NCI-H1930 (cell line): ENCODE measurements at places on chromosomes 6 and 20.

DNA sequence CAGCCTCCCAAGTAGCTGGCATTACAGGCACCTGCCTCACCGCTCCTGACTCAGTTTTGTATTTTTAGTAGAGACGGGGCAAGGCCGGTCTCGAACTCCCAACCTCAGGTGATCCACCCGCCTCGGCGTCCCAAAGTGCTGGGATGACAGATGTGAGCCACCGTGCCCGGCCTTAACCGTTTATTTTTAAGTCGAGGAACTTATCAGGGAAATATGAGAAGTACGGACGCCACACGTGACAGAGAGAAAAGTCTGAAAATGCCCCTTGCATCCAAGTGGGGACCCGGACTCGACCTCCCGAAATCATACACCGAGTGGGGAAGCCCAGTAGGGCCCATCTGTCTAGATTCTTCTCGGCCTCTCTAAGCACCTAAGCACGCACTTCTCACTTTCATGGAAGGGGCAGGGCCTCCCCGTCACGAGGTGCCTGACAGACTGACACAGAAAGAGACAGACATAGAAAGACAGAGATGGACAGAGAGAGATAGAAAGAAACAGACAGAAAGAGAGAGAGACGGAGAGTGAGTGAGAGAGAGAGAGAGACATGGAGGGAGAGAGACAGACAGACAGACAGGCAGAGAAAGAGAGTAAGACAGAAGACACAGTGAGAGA, 756.5 kb upstream of the DEFB115 start:
- no peak for DNase-seq

- no peak for DNase-seq
These were observed 91.0 kb downstream of the ANKEF1 start for GRCh38 chr20:10125757-10126156.

DNA sequence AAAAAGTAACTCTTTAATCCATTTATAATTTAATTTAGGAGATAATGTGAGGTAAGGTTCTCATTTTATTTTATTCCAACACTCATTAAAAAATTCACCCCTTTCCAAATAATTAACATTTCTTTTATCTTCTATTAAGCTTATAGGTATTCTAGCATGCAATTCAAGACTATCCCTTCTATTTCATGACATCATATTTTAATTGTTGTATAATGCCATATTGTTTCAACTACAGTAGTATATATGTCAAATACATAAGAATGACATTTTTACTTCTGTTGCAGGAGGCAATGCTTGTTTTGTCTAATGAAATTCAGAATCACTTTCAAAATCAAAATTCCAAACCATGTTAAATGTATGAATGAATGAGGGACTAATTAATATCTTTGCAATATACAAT, 76.2 kb downstream of the MAFB start:
- no peak for DNase-seq

GRCh38 chr6:169530752-169531123, 171.1 kb downstream of the WDR27 start:
- DNase-seq, result no peak

GRCh38 chr20:63241272-63241671, 5.6 kb downstream of the BIRC7 start:
- no peak for DNase-seq

DNA sequence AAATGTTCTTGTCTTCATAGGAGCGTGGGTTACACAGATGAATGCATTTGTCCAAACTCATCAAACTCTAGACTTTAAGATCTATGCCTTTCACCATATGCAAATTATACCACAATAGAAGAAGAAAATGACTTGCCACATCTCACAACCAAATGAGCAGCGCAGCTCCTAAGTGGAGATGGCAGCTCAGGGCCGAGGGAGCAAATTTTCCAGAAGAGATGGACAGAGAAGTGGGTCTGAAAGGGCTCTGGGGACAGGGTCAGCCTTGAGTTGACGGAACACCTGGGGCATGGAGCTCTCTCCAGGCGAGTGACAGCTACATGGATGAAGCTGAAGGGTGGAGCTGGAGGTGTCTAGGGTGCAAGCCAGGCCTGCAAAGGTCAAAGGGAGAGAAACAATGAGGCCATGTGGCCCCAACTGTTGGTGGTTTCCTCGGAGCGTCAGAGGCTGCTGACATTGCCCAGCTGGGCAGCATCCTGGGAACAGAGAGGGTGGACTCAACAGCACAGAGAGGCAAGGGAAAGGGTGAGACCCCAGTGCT, 228.3 kb downstream of the NRN1 start:
- no peak for DNase-seq

DNA sequence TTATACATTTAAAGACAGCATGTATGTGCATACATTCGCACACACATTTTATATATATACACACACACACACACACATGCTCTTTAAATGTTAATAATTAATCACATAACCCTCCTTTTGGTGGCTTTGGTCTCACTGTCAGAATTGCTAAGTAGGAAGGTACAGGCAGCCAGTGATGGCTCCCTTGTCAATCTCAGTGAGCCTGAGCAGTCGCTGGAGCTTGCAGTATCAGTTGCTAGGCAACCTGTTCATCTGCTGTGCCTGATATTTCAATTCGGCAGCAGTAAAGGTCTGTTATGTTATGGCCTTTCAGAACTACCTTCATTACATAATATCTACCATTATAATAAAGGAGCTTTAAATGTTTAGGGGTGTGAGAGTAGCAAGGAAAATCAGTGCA, 374.3 kb downstream of the LMBRD1 start:
- no peak for DNase-seq

GRCh38 chr20:39602649-39603048, 640.5 kb downstream of the DHX35 start:
- DNase-seq, result no peak

GRCh38 chr20:9994676-9995075, 40.1 kb upstream of the ANKEF1 start:
- no peak for DNase-seq

GRCh38 chr6:139149383-139149782, 14.5 kb downstream of the HECA start:
- DNase-seq, result no peak

DNA sequence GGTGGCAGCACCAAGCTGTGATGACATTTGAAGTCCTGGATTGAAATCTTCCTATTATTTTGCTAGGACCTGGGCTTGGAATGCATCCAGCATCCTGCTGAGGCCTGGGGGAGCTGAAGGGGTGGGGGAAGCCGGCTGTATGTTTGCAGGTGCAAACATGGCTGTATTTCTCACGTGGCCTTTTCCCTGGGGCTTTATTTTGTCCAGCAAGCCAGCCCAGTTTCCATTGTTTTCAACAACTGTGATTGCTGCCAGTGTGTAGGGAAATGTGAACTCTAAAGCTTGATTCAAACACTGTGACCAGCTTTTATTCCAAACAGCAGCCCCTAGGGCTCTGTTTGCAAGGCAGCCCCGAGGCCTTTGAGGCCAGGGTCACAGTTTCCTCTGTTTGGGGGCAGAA, 683.0 kb downstream of the DHX35 start:
- DNase-seq, result no peak

- no peak for DNase-seq
These were observed 84.1 kb downstream of the SLC23A2 start for GRCh38 chr20:4916971-4917881.

DNA sequence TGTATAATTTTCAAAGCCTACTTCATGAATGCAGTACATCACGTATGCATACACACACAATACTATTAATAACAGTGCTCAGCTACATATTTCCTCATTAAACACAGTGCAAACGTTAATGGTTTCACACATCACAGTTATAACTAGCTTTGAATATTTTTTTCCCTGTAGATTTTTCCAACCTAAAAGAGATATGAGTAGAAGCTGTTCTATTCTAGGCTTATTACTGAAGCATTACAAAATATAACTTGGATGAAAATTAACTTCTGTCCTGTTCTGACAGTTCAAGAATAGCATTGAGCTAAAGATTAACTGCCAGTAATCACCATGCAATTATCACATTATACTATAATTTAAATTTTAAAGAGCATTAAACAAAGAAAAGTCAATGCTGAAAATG, 6.2 kb downstream of the LMBRD1 start:
- no peak for DNase-seq

- no peak for DNase-seq
These were observed 191.9 kb downstream of the MOXD1 start for GRCh38 chr6:132209351-132209750.

GRCh38 chr6:83948851-83949250, 84.7 kb upstream of the MRAP2 start:
- DNase-seq, result no peak

DNA sequence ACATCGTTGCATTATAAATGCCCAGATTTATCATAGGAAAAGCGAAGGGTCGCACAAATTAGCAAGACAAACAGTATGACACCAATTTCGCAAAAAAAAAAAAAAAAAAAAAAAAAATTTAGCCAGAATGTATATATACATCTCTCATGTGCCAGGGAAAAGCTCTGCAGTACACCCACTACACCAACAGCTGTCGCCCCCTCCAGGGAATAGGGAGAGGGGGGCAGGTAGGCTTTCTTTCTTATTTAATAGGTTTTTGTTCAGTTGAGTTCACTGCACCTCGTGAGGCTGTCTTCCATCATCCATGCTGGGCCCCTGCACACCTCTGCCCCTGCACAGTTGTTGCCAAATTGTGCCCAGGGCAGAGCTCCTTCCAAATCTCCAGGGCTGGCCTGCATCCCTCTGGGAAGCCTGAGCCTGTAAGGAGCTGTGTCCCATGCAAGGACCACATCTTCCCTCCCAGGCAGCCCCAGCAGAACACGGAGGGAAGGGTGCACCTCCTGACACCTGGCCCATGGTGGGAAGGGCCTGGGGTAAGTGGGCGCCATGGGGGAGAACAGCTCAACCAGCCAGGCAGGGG, 85.4 kb downstream of the NINL start:
- DNase-seq, result no peak

DNA sequence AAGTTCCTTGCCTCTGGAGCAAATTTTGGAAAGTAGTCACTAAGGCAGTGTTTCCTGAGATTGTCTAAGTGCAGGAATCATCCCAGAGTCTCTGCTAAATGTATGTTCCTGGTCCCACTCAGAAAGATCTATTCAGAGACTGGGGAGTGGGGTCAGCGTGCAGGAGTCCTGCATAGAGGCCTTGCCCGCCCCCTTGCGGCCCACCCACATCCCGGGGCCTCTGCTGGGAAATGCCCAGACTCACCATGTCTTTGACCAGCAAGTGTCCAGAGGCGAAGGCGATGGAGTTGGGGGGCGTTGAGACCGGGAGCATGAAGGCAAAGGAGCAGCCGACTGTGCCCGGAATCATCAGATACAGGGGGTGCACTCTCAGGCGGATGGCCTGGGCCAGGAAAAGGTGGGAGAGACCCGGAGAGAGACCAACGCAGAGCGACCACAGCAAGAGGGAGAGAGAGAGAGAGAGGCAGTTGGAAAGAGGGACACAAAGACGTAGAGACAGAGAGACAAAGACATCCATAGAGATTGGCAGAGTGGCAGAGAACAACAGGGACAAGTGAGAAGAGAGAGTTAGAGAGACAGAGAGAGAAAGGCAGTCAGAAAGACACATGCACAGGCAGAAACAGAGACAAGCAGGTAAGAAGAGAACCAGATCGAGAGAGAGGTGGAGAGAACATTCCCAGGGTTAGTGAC, 12.9 kb upstream of the OCSTAMP start:
- DNase-seq, result no peak

DNA sequence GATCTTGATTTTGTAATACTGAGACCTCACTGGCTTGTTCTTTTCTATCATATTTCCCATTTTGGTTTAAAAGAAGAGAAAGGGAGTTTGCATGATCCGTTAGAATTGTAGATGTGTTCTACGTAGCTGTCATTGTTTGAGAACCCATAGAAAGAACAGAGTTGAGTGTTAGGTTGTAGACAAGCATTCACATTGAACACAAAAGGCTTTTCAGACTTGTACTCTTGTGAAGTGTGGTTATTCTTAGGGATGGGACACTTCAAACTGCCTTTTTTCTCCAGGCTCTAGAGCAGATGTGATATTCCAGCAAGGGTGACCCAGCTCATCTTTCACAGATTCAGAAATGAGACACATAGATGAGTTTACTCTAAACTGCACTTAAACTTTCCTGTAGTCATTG, 19.9 kb downstream of the FOXO3 start:
- DNase-seq, result no peak

DNA sequence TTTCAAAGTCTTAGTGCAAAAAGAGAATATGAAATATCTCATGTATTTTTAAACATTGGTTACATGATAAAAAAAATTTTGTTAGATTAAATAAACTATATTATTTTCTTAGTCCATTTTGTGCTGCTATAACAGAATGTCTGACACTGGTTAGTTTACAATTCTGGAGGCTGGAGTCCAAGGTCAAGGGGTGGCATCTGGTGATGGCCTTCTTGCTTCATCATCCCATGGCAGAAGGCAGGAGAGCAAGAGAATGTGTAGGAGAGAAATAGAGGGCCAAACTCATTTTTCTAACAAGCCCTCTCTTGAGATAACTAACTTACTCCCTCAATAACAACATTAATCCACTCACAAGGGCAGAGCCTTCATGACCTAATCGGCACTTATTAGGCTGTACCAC, 11.5 kb upstream of the MCUR1 start:
- no peak for DNase-seq

DNA sequence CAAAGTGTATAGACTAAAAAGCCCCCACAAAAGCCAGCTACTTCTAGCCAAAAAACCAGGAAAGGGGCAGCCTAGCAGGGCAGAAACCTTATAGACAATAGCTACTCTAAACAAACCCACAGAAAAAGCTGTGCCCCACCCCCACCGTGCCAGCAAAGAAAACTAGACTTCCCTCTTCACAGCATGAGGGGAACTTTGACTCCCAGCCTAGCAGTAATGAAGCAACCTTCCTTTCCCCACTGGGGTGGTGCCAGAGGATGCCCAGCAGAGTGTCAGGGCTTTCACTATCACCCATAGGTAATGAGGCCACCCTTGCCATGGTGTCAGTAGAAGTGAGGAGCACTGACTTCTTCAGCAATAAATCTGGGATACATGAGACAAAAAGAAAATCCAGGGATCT, 99.0 kb upstream of the LGSN start:
- no peak for DNase-seq

- DNase-seq, result no peak
These were observed 4.5 kb upstream of the GPSM3 start for GRCh38 chr6:32196682-32197616.

GRCh38 chr6:18511211-18511610, 124.1 kb downstream of the RNF144B start:
- no peak for DNase-seq

DNA sequence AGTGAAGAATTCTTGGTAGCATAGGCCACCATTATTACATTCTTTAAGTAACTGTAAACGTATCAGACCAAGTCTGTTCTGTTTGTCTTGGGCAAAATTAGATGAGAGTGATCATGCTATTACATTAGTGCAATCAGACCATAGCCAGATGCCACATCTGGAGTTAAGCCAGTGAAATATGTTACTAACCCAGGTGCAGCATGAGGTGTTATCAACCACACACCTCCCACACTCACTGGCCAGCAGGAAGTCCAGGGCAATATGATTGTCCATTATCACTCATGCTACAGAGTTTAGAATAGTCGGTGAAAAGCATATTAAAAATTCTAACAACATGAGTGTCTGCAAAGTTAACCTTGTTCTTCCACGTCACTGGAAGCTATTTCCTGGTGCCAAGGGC, 174.7 kb upstream of the PROKR2 start:
- DNase-seq, result no peak
